ENCODE measurements at places on chromosomes 3 and 15.

GRCh38 chr3:82807781-82808180, 1046.3 kb upstream of the GBE1 start:
- no peak for DNase-seq

DNA sequence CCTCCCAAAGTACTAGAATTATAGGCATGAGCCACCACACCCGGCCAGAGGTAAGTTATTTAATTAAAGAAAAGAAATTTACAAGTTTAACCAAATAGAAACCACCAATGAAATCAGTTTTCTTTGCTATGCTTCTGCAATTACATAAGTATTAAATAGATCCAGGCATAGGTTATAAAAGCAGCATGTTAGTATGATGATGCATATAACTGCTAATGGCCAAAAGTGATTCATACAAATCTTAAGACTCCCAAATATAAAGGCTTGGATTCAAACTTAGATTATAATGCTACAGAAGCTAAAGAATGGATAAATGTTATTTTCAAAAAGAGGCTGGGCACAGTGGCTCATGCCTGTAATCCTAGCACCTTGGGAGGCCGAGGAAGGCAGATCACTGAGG, 32.8 kb upstream of the HDC start:
- DNase-seq, result no peak

DNA sequence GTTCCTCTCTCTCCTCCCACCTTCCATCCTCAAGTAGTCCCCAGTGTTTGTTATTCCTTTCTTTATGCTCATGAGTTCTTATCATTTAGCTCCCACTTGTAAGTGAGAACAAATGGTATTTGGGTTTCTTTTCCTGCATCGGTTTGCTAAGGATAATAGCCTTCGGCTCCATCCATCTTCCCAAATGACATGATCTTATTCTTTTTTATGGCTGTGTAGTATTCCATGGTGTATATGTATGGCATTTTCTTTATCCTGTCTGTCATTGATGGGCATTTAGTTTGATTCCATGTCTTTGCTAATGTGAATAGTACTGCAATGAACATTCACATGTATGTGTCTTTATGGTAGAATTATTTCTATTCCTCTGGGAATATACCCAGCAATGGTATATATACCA, 62.4 kb upstream of the CFAP161 start:
- no peak for DNase-seq

- peak; percentile 9 for DNase-seq
Observed at GRCh38 chr3:194404365-194405140, 5.5 kb upstream of the GP5 start.

DNA sequence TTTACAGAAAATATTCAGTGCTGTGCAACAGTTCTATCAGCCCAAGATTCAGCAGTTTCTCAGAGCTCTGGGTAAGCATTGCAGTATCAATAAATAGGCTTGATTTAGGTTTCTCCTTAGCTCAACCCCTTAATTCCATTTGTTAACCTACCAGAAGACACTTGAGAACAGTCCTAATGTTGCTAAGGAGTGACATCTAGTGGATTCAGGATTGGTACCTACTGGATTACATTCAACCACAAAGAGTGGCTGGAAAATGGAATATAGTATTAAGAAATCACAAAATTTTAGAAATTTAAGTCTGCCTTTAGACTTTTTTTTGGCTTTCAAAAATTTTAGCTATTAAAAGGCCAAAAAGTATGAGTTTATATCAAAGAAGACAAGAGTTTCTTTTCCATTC, 34.7 kb downstream of the POLG start:
- DNase-seq, result peak; percentile 23

GRCh38 chr15:67107014-67107812, 41.8 kb downstream of the SMAD3 start:
- peak; percentile 100 for DNase-seq

GRCh38 chr3:133374708-133375402, 25.0 kb upstream of the BFSP2 start:
- DNase-seq, result no peak

GRCh38 chr3:189652042-189652441, 20.9 kb downstream of the TP63 start:
- no peak for DNase-seq

DNA sequence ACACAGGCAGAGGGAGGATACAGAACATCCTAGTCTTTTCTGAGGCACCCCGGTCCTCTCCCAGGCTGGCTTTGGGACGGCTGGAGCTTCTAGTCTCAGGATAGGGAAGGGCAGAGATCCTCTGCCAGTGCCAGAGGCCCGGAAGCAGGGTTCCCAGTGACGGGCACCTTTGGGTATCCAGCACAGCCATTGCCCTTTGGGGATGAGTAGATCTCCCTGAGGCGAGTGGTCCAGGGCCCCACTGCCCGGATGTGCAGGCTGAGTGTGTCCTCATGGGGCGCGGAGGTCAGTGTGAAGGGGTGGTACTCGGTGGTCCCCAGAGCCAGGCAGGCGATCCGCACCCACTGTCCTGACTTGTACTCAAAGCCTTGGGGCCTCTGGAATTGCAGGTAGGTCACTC, 18.3 kb downstream of the DUOX2 start:
- DNase-seq, result no peak

DNA sequence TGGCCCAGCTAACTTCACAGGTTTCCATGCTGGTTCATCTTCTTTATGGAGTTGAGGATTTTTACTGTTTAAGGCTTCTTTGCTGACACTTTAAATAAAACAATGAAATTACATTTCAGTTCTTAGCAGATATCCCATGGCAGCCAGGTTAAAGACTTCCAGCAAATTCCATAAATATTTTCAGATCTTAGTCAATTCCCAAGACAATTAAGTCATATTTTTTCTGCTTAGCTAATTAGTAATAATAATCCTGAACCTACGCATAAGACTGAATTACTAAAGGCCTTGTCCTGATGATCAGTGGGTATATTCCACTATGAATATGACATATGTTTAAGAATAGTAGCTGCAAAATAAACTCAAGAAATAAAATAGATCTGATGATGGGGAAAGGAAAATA, 83.3 kb downstream of the NR2E3 start:
- peak; percentile 10 for DNase-seq

DNA sequence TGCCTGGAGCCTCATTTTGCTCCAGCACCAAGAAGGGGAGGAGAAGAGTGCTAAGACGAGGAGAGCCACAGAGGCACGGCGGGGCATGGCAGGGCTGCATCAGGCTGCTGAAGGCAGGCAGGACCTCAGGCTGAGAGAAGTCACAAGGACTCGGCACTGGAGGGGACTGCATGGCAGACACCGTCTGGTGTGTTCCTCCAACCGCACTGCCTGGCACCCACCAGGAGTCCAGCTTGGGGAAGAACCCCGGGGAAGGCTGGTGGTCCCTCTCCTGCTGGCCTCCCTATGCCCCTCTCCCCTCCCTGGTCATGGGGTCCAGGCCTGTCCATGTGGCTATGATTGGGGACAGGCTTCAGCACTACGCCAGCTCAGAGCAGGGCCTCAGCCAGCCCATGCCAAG, 153.2 kb upstream of the MEF2A start:
- DNase-seq, result no peak

DNA sequence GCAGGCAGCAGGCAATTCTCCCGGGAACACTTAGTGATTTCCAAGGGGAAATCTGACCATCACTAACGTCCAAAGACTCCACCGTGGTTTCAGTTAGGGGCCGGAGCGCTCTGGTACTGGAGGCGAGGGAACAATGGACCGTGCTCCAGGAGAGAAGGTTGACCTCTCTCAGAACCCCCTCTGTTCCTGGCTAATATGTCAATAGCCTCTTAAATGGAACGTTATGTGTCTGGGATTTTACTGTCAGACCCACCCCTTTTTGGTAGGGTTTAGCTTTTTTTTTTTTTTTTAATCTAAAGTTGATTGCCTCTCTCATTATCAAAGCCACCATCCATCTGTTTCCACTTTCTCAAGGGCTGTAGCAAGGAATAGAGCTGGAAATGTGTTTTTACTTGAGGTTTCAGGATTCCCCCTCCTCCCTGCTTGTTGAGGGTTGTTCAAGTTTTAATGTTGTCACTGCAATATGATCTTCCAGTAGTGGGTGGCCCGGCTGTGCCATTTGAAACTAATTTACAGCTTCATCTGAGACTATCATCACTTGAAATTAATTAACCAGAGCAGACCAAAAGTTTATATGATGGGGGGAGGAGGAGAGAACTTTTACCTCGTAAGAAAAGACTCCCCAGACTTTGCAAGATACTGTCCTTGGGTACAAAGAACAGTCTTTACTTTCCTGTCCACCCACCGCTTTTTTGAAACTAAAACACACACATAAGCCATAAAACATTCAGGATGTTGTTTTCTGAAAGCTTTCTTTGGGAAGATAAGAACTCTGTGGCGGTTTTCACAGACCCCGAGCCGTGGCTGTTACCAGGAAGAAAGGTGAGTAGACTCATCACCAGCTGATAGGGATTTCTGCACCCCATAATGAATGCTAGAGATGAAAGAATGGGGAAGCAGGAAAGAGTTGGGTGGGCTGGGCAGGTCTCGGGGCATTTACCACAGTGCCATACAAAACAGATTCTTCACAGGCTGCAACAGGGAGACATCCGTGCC, 187.8 kb downstream of the UACA start:
- DNase-seq, result no peak

- peak; percentile 71 for DNase-seq
Observed at GRCh38 chr15:39919748-39920509, at the start of gene GPR176. Gene GPR176, minus strand, starts transcription at chr15:39920266. Its CDS starts 240 bp downstream, at chr15:39920026.

- DNase-seq, result peak; percentile 13
Observed at GRCh38 chr3:138775254-138775595, 59.5 kb downstream of the PIK3CB start.

DNA sequence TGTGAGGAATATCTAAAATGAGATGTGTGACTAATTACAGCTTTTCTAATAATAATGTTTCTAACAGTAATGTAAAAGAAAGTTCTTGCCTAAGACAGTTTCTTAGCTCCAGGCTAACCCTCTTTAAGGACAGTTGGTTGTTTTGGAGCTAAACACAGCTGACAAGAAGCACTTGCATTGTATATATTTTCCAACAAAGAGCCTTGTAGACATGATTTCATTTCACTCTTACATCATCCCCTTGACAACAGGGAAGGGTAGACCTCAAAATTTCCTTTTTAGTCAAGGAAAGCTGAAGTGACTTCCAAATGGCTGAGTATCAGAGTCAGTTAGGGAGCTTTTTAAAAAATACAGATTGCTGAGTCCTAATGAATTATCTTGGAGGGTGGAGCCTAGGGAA, 4.1 kb downstream of the ARID3B start:
- no peak for DNase-seq

DNA sequence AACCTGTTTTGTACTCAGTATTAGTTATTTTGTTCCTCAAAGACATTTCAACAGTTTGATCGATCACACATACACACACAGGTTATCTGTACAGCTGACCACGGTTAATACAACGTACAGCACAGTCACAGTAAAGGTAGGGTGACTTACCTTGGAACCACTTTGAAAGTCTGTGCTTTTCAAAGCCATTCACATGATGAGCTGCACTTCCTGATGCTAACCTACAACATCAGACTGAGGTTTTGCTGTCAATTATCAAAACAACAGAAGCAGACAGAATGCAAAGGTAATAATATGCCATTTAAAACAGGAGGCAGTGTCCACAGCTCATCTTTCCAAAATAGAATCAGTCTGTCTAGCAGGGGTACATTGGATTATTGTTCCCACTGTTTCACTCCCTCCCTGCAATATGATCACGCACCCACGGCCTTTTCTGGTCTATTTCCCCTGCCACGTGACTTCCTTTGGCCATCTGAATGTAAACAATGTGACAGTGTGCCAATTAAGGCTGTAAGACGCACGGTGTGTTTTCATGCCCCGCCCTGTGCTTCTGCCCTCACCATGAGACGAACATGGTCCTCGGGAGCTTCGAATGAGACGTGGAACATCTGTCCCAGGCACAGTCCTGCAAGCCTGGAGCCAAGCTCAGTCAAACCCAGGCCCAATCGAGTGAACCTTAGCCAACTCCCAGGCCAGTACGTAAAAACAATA, 102.4 kb downstream of the FMN1 start:
- no peak for DNase-seq

GRCh38 chr3:48425281-48425812, 4.5 kb downstream of the PLXNB1 start:
- DNase-seq, result no peak

GRCh38 chr3:130997289-130997688, 29.3 kb downstream of the ASTE1 start:
- no peak for DNase-seq

- DNase-seq, result no peak
Observed at GRCh38 chr3:45332493-45332892, 55.9 kb upstream of the LARS2 start.

DNA sequence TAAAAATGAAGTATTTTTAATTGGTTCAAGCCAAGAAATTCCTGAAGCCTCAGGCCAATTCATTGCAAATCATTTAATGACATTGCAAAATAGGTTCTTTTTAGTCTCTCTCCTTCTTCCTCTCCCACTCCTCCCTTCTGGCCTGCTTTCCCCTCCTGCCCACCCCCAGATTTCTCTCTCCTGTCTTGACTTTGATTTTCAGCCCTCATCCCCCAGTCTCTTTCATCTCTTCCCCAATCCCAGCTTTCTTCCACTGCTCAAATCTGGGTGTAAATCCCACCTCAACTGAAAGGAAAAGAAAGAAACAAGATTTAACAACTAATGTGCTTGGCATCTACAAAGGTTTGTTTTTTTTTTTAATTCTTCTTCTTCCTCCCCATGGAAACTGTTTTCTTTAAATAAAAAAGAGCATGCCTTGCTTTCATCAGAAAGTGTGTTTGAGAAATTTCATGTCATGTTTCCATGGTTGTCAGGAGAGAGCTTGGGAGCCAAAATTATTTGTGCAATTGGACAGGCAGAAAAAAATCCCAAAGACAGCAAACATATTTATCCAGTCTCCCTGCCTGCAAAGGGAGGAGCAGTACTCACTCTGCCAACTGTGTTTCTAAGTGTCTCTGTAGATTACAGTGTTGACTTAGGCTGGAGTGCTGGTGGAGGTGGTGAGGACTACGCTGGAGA, 50.4 kb downstream of the BOC start:
- DNase-seq, result peak; percentile 44

GRCh38 chr15:90564051-90564450, 34.3 kb downstream of the CRTC3 start:
- DNase-seq, result no peak

DNA sequence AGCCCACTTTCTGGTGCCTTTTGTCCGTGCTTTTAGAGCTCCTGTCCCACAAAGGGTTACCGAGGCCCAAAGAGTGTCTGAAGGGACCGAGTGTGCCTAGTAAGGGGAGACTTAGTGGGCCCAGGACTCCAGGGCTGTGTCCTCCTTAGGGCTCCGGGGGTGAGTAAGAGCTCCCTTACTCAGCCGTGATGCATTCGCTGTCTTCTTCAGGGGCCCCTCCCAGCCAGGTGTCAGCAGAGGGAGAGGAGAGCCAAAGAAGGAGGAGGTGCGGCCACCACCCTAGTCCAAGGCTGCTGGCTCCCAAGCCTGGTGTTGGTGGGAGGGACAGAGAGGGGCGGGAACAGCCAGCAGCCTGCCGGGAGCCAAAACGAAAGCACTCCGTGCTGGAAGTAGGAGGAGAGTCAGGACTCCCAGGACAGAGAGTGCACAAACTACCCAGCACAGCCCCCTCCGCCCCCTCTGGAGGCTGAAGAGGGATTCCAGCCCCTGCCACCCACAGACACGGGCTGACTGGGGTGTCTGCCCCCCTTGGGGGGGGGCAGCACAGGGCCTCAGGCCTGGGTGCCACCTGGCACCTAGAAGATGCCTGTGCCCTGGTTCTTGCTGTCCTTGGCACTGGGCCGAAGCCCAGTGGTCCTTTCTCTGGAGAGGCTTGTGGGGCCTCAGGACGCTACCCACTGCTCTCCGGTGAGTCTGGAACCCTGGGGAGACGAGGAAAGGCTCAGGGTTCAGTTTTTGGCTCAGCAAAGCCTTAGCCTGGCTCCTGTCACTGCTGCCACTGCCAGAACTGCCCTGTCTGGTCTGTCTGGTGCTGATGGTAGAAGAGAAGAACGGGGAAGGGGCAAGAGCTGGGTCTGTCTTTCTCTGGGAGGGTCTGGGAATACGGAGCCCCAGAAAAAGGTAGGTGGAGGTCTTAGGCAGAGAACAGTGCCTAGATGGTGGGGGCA, at the start of gene IL17RC:
TSS of gene IL17RC (plus strand) at position 365 of the 947 bp plus-strand sequence. CDS start at position 583, 218 bp downstream.
- peak; percentile 75 for DNase-seq
